Renal cortical epithelial cell (primary cell): ENCODE measurements at places on chromosomes 1 and 21. TPM values are rescaled to one million over a fixed set of nuclear protein-coding genes. Genes with fewer than 3 reads are reported as not detected.

CRP gene
- not detected in 2 replicates for total RNA-seq

CCDC190 gene
- total RNA-seq = not detected in 2 replicates

CLDN14 gene
- 1.6 and 4.0 TPM in 2 replicates for total RNA-seq

FCRL1 gene
- total RNA-seq = not detected in 2 replicates

CYP4B1 gene
- 3.2 and 3.5 TPM in 2 replicates for total RNA-seq

CCDC28B gene
- 6.9 and 12.7 TPM in 2 replicates for total RNA-seq

RAB3B gene
- total RNA-seq = 15.6 and 33.9 TPM in 2 replicates

CLCA1 gene
- not detected in 2 replicates for total RNA-seq

TRIM63 gene
- total RNA-seq = not detected in 2 replicates

STRIP1 gene
- 32.6 and 57.0 TPM in 2 replicates for total RNA-seq

CD53 gene
- not detected in 2 replicates for total RNA-seq

CELA2A gene
- total RNA-seq = not detected in 2 replicates

ERI3 gene
- 52.6 and 67.7 TPM in 2 replicates for total RNA-seq
